Fibroblast of pulmonary artery (primary cell): ENCODE measurements at places on chromosomes 1 and 21.

GRCh38 chr21:41726970-41727783, 39.7 kb downstream of the RIPK4 start:
- DNase-seq = peak; percentile 69

GRCh38 chr1:198950036-198950435, 311.2 kb downstream of the PTPRC start:
- no peak for DNase-seq

- peak; percentile 33 for DNase-seq
Measured at GRCh38 chr1:39642796-39643195, 3.4 kb upstream of the HEYL start.

DNA sequence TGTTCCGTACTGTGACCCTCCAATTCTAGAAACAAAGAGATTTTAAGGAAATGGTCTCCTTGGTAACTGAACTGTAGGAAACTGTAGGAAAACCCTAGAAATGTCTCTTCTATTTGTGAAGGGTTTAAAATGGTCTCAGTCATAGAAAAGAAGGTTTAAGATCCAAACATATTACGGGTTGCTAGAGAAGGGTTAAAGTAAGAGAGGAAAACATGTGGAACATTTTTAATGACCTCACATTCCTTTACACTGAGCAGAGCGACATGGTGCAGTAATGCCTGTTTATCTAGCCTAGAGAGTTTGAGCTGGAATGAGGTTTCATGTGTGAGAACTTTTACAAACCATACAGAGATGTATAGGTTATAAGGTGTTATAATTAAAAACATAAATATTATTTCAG, 36.9 kb upstream of the C1orf105 start:
- peak; percentile 67 for DNase-seq

DNA sequence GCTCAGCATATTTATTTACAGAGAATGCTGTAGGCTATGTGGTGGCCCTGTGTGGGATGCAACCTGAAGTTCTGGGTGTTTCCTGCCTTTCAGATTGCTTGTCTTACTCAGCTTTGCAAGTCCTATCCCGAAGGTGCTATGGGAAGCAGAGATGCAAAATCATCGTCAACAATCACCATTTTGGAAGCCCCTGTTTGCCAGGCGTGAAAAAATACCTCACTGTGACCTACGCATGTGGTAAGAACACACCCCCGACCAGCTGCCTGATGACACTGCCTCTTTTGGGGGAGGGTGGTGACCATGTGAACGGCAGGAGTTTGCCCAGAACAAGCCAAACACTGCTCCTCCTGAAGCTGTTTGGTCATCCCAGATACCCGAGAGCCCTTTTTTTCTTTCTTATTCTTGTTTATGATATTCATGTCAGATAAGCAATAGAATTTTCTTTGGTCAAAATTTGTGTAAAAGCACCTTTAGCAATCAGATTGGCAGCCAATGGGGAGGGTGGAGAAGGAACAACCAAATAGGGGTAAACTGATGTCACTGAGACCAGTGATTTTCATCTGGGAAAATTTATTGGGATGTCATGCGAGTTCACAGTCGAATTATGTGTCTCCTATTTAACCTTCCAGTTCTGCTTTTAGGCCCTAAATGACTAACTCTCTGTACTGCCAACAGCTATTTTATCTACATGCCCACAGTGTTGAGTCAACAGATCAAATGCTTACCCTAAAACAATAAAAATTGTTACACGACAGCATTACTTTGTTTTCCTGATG, 82.6 kb downstream of the EVA1C start:
- peak; percentile 87 for DNase-seq

DNA sequence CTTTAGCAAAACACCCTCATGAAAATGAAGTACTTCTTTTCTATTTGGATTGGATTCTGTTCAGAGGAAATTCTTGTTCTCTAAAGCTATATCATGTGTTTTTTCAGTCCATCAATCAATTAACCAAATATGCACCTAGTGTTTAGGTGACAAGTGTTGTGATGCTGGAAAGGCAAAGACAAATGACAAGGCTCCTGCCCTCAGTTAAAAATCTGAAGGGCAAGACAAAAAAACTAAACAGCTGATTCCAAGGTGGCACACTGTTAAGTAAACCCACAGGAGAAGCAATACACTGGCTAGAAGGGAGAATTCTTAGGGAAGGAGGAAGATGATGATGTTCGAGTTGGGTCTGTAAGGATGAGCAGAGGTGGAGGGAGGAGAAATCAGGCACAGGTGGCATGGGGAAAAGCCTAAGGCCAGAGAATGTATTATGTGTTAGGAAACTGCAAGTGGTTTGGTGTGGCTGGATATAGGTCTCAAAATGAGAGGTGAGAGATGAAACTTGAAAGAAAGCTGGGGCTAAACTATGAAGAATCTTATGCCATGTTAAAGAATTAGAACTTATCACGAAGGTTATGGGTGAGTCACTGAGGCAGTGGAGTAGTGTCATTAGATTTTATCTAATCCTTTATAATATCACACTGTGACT, 51.8 kb upstream of the GFI1 start:
- DNase-seq = peak; percentile 9

DNA sequence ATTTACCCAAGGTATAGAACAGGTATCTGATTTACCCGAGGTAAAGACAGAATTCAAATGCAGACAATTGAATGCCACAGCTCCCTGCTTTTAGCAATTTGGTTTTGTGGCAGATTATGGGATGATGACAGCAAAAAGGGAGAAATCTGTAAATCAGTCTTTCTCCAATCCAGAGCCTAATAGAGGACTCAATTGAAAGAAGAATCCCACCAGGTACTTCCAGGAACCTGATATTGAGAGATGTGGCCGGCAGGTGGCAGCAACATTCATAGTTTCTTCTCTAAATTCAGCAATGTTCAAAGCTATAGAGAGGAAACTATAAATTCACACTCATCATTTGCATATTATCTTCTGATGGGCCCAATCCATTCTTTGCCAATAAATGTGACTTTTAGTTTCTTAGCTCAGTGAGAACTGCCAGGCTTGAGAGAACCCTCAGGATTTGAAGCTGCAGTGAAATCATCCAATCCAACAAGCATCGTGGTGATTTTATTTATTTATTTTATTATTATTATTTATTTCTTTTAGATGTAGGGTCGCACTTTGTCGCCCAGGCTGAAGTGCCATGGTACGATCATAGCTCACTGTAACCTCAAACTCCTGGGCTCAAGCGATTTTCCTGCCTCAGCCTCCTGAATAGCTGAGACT, 9.8 kb upstream of the PHACTR4 start:
- peak; percentile 78 for DNase-seq

- DNase-seq = peak; percentile 27
Measured at GRCh38 chr1:110035236-110035752, 870 bp downstream of the STRIP1 start.

- no peak for DNase-seq
Measured at GRCh38 chr1:116785006-116785405, 30.8 kb downstream of the CD2 start.

DNA sequence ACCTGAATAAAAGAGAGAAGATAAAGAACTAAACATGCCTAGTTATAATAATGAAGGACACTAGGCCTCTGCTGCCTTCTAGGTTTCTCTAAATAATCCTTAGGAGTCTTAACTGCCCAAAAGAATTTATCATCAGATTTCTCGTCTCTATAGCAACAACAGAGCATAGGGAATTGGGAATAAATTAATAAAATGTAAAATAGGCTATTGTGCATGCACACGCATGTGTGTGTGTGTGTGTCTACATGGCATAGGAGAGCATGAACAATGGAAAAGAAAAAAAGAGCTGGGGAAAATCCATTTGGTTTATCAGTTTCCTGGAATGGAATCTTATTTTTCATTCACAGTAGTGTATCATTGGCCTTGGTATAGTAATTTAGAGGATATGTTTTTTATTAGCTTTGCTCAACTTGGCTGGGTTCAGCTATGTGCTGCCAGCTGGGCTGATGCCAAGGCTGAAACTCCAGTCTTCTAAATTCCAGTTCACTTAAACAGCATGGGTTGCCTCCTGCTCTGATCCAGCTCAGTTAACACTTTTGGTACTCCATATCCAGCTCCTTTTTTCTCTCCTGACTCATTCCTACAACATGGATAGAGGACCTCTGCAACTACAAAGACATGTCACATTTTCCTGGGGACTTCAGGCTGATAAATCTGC, 80.6 kb upstream of the SLFNL1 start:
- peak; percentile 98 for DNase-seq

GRCh38 chr21:25733859-25734653, 648 bp downstream of the ATP5PF start:
- peak; percentile 31 for DNase-seq

- DNase-seq = peak; percentile 73
Measured at GRCh38 chr1:89085781-89086180, 20.8 kb upstream of the GBP1 start.

GRCh38 chr1:64417803-64418202, 52.1 kb upstream of the CACHD1 start:
- DNase-seq = no peak

DNA sequence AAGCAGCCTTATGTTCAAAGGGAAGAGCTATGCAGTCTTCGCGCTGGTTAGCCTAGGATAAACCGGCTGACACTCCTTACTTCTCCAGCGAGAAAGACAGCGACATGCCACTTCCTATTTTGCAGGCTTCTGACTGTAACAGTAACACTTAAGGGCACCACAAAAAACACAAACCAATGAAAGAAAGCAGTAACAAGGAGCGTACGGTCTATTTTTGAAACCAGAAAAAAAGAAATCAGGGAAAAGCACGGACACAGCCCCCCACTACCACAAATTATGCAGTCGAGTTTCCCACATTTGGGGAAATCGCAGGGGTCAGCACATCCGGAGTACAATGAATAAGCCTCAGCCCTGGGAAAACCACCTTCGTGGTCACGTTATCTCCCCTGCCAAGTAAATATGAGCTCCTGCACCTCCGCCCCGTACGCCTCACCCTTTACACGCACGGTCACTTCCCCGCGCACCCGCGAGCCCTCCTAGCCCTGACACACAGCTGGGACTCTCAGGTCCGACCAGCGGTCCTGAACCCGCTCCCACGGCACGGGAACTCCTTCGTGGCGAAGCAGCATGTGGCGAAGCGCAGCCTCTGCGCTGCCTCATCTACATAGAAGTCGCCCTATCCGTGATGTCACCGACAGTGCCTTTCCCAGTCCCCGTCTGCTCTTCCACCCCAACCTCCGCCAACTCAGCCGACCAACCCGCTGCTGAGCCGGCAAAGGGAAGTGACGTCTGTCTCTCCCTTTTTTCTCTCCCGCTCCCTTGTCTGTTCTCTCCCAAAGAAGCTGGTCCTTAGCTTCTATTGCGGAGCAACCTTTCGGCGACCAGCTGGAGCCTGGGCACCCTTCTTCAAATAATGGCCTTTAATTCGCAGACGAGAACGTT, 40.9 kb upstream of the PPIAL4F start:
- peak; percentile 95 for DNase-seq

- DNase-seq = no peak
Measured at GRCh38 chr21:17391811-17392340, 121.0 kb upstream of the CXADR start.

DNA sequence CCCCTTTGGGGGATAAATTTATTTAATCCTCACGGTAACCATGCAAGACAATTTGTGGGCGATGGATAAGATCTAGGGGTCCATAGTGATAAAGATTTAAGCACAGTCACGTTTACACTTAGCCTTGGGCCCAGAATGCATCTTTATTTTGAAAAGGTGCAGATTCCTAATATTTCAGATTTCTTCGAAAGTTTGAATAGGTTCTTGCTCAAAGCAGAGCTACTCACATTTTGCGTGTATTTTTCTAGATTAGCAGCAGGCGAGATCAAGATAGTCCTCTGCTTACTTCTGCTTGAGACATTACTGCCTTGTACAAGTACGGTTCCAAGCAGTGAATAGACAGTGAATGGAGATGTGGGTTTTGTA, 647 bp downstream of the TSEN15 start:
- DNase-seq = no peak

GRCh38 chr1:67171978-67172377, 5.7 kb downstream of the IL23R start:
- no peak for DNase-seq
